GM12878 (cell line): ENCODE measurements at places on chromosomes 3 and 15.

DNA sequence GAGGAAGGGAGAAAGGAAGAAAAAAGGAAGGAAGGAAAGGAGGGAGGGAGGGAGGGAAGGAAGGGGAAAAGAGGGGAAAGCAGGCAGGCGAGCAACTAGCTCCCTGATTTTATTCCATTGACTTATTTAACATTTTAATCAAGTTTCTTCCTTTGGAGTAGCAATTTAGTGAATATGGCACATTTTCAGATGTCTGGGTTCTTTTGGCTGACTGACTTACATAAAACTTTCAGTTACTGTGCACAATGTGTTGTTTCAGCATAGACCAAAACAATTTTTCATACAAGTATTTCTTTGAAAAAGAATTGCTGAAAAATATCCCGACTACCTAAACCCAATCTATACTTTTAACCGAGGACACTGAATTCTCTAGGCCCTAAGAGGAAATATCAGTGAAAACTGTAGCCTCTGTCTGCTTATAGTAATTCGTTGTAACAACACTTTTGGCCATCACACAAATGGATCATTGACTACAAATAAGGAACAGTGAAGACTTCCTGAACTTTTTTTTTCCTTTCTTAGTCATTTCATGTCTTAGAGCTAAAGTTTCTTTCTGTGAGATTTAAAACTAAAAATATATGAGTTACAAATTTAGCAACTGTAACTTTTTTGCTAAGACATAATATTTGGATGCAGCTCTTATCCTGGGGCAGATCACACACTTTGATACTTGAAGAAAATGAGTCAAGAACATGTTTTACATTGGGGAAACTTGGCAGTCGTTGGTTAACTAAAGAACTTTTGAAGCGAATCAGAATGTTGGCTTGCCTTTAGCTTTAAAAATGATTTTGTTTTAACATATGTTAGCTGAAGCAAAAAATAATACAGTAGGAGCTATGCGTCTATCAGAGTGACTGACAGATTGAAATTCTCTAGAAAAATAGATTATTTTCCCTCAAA lies 79.6 kb downstream of the SOX2 start:
- DNase-seq: no peak

- no peak for DNase-seq
Measured at GRCh38 chr3:8992199-8992598, 28.9 kb upstream of the RAD18 start.

DNA sequence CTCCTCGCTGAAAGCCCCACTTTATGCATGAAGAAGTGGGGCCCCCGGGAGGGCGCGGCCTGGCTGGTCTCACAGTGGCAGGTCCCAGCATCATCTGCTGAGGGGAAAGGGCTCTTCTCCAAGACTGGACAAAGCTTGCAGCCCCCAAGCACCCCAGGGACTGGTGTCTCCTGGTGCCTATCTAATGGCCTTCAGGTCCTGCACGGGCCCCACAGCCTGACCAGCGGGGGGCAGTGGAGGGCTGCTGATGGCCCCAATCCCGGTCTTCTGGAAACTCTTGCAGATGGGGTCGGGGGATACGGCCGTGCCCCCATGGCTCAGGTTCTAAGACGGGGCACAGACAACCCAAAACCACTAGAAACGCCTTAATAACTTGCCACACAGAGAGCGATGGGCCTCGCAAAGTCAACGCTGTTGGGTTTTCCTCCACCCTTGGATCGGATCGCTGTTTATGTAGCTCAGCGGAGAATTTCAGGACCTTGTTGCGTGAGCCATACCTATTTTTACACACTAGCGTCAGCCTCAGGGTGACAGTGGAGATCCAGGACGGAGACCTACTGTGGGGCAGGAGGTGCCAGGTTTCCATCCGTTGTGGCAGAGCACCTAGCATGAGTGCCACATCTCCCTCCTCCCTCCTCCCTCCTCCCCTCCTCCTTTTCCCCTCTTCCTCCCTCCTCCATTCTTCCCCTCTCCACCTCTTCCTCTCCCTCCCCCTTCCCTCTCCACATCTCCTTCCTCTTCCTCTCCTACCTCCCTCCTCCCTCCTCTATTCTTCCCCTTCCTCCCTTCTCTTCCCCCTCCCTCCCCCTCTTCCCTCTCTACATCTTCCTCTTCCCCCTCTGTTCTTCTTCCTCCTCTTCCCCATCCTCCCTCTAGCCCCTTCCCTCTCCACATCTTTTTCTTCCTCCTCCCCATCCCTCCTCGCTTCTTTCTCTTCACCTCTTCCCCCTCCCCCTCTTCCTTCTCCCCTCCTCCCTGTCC lies 79.3 kb upstream of the ALDH1L1 start:
- no peak for DNase-seq

- no peak for DNase-seq
Measured at GRCh38 chr15:68335655-68336054, 58.1 kb downstream of the FEM1B start.

DNA sequence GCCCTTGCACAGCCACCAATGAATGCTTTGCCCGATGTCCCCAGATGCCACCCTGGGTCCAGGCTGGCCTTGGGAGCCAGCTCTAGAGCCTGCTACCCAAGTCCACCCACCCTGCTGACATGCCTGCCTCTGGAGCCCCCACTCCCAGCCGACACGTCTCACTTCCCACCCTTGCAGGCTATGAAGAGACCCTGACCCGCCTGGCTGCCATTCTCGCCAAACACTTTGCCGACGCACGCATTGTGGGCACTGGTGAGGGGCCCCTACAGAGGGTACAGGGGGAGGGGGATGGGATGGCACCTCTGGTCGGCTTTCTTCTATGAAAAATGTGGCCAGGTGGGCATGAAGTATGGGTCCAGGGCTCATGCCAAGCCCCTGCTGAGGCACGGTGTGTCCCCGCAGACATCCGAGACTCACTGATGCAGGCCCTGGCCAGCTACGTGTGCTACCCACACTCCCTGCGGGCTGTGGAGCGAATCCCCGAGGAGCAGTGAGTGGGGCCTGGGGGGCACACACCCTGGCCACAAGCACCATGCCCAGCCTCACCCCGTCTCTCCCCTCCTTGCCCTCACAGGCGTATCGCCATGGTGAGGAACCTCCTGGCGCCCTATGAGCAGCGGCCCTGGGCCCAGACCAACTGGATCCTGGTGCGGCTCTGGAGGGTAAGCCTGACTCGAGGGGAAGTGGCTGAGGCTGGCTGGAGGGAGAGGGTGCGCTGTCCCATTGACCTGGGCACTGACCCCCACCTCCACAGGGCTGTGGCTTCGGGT lies 6.0 kb downstream of the AMIGO3 start:
- no peak for DNase-seq

GRCh38 chr3:7001370-7001769 lies 140.5 kb downstream of the GRM7 start:
- DNase-seq: no peak

GRCh38 chr3:188788621-188789081 lies 383.1 kb upstream of the TPRG1 start:
- DNase-seq: no peak

DNA sequence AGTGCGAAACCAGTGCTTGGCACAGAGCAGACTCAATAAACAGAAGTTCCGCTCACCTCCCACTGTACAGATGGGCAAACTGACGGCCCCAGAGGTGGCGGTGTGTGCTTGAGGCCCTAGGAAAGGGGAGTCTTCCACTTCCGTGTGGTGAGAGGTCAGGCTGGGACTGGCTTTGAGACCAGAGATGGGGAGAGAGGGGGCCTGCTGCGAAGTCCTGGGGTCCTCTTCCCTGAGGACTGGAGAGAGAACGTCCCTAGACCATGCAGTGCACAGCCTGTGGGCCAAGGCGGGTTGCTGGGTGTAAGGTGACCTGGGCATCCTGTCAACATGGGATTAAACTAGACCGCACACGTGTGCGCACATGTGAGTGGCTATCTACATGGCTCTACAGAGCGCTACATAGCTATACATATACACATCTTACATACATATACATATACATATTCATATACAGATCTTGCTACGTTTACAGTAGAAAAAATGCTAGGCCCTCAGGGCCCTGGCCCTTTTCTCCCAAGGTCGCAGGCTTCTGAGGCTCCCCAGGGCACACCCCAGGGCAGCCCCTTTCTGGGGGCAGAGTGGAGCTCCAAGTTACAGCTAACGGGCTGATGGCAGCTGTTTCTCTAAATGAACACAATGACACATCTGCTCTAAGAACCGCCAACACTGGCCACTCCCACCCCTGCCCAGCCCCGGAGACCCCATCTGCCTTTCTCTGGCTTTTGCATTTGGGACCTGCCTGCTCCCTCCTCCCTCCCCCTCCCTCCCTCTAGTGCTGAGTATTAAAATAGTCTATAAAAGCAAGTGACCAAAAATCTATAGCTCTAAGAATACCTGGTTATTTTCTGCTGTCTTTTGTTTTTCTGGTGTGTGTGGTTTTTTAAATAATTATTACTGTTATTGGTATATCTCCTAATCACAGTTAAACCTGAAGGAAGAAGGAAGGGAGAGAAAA lies 47.0 kb downstream of the HCN4 start:
- DNase-seq: no peak

DNA sequence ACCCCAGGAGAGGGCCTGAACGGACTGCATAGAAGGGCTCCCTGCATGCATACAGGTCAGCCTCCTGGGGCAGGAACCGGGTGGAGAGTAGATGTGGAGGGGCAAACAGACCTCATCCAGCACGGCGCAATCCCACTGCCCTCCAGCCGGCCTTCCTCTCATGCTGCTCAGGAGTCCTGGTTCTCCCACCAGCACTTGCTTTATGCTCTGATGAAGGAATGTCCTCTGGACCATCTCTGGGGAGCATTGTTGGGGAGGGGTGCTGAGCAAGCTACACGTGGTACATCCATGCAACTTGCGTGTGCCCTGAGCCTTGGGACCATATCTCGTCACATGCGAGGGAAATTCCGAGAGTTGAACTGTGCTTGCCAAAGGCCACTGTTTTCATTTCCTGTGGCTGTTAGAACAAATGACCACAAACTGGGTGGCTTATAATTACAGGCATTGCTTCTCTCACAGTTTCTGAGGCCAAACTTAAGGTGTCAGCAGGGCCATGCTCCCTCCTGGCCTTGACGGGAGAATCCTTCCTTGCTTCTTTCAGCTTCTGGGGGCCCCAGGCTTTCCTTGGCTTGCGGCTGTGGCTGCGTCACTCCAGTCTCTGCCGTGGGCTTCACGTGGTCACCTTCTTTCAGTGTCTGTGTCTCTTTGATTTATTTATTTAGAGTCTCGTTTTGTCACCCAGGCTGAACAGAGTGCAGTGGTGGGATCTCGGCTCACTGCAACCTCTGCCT lies 12.2 kb downstream of the SELENOS start:
- DNase-seq: peak; percentile 88

- no peak for DNase-seq
Measured at GRCh38 chr3:54358316-54358715, 236.0 kb downstream of the CACNA2D3 start.

- DNase-seq: no peak
Measured at GRCh38 chr3:151445273-151446001, 15.4 kb downstream of the IGSF10 start.

GRCh38 chr3:58164906-58165821 lies 45.6 kb downstream of the DNASE1L3 start:
- DNase-seq: no peak

- no peak for DNase-seq
Measured at GRCh38 chr3:170865209-170866094, 4.5 kb downstream of the RPL22L1 start.

GRCh38 chr15:65634356-65634755 lies 12.6 kb downstream of the SLC24A1 start:
- no peak for DNase-seq

GRCh38 chr15:91018158-91018557 lies 4.2 kb downstream of the VPS33B start:
- no peak for DNase-seq

DNA sequence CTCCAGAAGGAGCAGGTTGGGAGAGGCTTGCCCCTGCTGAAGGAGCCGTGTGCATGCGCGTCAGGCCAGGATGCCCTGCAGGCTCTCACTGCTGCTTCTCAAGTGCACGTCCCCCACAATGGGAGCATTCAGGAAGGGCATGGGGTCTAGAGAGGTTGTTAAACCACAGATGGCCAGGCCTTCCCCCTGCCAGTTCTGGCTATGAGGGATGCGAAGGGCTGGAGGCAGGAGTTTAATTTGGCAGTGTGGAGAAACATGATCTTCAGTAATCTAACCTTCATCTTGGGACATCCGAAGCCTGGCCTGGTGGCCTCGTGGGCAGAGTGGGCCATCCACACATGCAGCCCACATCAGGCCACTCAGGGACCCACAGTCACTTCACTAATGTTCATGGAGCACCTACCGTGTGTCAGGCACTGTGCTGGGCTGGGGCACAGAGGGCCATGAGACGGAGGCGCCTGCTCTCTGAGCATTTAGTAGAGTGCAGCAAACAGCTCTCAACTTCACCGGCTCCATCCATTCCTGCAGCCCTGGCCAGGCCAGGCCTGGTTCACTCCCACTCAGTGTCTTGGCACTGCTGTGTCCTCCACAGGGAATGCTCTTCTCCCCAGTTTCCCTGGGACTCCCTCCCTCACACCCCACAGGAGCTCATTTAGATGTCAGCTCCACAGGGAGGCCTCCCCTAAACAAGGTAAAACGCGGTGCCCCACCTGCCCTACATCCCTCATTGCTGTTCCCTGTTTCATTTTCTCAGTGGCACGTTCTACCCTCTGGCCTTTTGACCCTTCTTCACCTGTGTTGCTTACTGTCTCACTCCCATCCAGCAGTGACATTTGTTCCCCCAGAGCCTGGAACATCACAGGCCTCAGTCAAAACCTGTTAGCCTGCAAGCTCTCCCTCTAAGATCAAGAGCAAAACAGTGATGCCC lies 4.0 kb downstream of the CFAP100 start:
- no peak for DNase-seq

DNA sequence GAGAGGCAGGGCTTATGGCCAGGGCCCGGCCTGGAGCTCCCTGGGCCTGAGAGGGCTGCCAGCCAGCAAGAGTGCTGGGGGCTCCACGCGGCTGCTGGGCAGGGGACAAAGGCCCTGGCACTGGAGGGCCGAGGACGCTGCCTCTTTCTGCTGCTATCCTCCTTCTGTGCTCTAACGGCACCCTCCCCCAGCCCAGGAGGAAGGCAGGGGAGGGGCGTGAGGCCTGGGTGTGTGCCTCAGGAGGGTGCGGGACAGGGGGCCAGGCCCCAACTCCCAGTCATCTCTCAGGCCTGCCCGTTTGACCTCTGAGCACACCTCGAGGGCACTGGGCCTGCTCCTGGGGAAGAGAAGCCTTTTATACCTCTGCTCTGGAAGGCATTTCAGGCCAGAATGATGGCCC lies 115.5 kb downstream of the ADCY5 start:
- DNase-seq: no peak

- DNase-seq: no peak
Measured at GRCh38 chr15:70094690-70095311, 2.9 kb downstream of the TLE3 start.

DNA sequence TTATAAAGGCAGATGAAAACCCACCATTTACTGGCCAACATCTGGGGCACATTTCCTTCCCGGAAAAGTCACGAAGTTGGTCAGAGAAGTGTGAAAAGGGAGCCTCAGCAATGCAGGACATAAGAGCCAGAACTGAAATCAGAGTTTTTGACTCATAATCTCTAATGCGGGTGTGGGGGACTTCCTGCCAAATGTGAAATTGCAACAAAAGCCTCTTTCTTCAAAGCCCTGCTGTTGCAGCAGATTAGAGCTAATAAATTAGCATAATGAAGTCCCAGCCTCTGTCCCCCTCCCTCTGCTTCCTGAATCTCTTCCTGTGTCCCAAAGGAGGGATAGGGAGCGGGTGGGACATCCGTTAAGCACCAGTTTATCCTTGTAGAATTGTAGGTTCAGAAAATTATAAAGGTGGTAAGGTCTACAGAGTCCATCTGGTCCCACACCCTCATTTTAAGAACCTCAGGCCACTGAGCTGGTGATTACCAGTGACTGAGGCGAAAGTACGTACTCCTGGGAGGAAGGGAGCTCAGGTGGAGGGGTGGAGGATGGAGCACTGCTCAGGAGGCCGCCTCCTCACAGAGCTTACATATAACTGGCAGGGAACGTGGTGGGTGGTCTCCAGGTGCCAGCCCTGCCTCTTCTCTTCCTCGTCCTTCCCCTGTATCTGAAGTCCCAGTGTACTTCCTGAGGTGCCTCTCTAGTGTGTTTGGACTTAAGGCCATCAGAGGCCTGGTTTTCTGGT lies 35.0 kb downstream of the ST6GAL1 start:
- peak; percentile 43 for DNase-seq
